EL (cell line): ENCODE measurements at places on chromosomes 7 and 10.

DNA sequence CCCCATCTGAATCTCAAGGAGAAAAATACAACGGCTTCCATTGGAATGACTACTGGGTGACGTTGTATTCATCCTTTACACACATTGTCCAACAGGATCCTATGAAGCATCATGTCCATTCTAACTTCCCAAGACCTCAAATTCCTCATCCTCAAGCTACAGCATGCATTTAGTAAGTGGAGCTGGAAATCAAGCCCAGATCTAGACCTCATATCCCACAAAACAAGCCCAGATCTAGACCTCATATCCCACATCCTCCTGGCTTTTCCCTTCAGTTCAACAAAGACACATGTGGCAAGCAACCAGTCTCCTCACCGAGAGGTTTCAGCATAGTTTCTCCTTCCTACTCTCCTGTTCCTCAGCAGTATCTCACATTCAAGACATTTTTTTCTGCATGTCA is 12.2 kb downstream of the IGF2BP3 start:
- peak; percentile 18 for DNase-seq

DNA sequence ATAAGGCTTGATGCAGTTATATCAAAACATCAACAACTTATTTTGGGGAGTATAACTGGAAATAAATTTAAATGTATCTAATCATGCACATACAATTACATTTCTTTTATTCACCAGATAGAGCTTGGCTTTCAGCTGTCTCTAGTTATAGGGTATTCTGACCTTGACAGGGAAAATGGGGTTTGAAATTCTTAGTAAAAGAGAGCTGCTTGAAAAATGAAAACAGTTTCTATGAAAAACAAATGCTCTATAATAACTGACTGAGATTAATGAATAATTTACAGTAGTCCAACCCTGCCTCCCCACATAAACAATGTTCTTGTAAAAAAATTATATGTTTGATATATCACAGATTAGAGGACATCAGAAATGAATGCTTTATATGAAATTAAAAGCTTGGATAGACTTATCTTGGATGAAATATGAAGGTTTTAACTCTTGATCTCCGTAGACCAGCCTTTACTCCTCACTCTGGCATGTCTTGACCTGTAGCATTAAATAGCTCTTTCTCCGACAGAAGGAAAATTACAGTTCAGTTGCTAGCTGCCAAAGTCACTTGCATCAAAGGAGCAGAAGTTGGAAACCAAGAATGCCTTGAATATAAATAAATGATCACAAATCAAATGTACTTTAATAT is 32.1 kb downstream of the VWC2 start:
- no peak for DNase-seq

DNA sequence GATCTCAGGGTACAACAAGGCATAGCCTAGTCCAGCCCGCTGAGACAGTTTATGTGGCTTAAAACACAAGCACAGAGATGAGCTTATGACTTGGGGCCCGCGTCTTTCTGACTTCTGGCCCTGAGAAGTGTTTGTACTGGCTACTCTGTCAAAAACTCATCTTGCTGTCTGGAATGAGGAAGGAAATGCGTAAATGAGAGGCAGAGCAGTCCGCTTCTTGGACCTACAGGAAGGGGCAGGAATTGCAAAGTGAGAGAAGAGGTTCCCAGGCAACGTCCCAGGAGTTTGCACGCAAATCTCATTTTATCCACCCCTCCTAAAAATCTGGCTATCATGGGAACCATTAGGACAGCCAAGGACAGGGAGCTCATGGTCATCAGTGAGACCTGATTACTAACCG is 5.5 kb downstream of the ANXA11 start:
- DNase-seq = peak; percentile 84

DNA sequence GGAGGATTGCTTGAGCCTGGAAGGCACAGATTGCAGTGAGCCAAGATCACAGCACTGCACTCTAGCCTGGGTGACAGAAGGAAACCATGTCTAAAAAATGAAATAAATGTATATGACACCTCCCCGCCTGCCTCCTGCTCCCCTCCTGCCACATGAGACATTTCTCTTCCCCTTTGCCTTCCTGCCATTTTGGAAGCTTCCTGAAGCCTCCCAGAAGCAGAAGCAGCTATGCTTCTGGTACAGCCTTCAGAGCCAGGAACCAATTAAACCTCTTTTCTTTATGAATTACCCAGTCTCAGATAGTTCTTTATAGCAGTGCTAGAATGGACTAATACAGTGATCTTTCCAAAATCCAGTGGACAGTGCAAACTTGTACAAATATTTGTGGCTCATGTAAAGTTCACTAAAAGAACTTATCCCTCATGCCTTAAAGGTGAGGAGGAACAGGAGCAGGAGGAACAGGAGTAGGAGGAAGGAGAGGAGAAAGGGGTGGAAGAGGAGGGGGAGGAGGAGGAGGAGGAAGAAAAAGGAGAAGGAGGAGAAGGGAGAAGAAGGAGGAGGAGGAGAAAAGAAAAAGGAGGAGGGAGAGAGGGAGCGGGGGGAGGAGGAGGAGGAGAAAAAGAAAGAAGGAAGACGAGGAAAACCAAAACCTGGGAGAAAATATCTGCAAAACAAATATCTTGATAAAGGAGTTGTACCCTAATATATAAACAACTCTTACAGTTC is 2.8 kb upstream of the ABI1 start:
- DNase-seq = no peak

GRCh38 chr7:37977243-37977642 is 56.8 kb downstream of the EPDR1 start:
- no peak for DNase-seq

- DNase-seq = peak; percentile 32
Observed at GRCh38 chr10:34102893-34103506, 712.1 kb downstream of the PARD3 start.

DNA sequence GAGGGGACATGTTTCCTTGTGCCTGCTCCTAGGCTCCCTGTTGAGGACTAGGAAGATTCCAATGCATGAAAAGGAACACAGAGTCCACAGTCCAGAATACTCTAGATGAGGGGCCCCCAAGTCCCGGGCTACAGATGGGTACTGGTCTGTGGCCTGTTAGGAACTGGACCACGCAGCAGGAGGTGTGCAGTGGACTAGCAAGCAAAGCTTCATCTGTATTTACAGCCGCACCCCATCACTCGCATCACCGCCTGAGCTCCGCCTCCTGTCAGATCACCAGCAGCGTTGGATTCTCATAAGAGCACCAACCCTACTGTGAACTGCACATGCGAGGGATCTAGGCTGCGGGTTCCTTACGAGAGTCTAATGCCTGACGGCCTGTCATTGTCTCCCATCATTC is 233.0 kb upstream of the MKLN1 start:
- no peak for DNase-seq

GRCh38 chr10:35219292-35219691 is 92.6 kb downstream of the CREM start:
- DNase-seq = no peak

GRCh38 chr7:91875851-91876250 is 4.7 kb downstream of the MTERF1 start:
- no peak for DNase-seq

DNA sequence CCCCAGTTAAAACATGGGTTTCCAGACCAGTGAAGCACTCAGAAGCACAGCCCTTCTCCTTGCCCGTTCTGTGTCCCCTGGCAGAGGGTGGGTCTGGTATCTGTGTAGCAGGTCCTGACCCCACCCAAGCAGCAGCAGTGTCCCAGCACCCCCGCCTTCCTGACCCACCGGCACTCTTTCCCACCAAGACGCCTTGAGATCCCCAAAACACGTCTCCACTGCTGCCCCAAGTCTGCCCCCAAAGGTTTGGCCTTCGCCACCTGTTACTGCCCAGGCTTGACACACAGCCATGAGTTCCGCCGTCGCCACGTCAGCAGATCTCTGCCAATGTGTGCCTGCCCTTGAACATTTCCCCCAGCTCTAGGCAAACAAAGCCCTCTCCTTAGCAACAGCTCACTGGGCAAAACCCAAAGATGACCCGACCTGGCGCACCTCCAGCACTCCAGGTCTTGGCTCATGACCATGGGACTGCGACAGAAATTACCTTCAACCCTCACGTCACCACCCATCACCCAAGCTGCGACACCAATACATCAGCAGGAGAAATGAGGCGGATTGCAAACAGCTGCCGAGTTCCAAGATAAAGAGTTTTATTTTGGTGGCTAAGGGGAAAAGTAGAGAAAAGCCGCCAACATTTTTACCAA is 75.6 kb downstream of the CTBP2 start:
- no peak for DNase-seq

DNA sequence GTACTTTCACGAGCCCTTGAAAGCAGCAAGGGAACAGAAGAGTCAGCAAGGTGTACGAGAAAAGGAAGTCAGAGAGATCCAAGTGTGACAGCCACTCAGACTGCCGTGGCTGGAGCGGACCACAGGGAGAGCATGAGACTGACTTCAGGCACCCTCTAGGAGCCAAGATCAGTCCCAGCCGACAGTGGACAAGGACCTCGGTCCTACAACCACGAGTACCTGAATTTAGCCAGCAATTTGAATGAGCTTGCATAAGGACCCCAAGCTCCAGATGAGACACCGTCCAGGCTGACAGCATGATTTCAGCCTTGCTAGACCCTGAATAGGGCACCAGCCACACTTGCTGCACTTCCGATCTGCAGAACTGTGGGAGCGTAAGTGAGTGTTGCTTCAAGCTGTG is 13.7 kb upstream of the EBF3 start:
- DNase-seq = no peak

DNA sequence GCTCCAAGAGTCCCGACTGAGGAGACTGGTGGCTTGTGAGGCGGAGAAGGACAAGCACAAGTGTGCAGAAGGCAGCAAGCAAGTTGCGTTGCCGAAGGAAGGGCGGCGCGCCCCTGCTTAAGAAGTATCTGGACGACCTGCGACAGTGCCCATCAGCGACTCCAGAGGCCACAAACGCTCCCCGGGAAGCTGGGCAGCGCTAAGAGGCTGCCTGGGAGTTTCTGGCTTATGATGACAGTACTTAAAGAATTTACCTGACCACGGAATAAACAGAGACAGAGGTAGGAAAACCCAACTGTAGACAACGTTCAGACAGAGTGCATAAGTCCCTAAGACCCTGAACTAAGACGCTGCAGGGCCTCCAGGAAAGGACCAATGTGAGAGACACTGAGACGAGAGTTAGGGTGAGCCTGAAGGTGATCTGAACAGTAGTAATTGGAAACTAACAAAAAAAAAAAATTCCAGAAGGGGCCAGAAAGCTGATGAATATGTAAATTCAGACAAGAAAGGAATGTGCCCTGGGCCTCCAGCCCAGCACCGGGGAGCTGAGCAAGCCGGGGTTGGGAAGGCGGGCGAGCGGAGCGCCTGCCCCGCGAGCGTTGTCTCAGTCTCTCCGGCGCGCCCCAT is 1.0 kb downstream of the OSBPL3 start:
- no peak for DNase-seq

GRCh38 chr7:1226186-1226901 is 6.3 kb upstream of the UNCX start:
- DNase-seq = no peak

DNA sequence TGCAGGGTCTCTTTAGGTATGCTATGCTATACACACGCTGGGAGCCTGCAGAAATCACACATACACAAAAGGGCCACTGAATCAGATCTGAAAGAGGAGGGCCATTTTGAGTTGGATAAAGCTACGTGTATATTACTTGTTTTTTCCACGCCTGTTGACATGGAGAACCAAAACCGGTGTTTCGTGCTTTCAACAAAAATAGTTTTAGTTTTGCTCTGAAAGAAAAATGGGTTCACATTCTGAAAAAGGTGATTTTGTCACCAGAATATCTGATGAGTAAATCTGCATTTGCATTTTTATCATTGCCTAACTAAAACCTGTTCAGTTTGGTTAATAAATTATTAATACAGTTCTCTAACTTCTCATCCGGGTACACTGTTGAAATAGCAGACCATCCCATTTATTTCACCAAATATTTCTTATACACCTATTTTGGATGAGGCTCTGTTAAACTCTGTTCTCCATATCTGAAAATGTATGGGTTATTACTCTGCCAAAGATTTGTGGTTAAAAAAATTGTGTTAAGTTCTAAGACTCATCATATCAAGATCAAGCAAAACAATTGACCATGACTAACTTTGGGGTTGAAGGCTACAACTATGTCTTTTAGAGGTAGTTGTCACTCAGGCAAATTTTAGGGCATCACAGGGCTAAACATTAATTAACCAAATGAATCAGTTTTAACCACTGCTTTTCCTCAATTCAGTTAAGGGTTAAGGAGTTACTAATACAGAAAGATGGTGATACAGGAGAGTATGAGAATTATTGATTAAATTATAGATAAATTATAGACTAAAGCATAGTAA is 101.2 kb upstream of the RPA3 start:
- no peak for DNase-seq

GRCh38 chr10:79242620-79243152 is 104.6 kb upstream of the PPIF start:
- DNase-seq = peak; percentile 83

DNA sequence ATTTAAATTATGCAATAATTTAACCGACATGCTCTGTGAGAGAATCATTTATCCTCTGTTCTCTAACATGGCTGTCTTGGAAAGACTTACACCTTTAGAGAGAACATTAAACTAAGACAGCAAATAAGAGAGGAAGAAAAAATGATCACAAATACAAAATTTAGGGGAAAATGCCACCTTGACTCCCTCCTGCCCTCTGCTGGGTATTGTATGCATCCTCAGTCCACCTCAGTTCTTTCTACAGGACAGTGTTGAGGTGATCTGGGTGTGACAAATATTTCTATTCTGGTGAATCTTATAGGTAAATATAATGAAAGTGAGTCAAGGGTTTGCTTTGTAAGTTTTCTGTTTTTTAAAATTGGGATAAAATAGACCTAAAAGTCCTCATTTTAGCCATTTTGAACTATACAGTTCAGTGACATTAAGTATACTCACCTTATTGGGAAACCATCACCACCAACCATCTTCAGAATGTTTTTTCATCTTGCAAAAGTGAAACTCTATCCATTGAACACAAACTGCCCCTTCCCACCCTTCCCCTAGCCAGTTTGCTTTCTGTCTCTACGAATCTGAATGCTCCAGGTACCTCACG is 61.5 kb upstream of the ELMO1 start:
- DNase-seq = no peak

DNA sequence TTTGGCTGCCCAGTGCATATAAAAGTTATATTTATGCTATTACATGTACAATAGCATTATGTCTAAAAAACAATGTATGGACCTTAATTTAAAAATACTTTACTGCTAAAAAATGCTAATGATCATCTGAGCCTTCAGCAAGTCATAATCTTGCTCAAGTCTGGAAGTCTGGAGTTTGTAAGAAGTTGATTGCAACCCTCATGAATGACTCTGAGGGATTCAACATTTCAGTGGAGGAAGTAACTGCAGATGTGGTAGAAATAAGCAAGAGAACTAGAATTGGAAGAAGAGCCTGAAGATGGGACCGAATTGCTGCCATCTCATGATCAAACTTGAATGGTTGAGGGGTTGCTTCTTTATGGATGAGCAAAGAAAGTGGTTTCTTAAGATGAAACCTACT is 13.0 kb upstream of the ADAMTS14 start:
- no peak for DNase-seq

DNA sequence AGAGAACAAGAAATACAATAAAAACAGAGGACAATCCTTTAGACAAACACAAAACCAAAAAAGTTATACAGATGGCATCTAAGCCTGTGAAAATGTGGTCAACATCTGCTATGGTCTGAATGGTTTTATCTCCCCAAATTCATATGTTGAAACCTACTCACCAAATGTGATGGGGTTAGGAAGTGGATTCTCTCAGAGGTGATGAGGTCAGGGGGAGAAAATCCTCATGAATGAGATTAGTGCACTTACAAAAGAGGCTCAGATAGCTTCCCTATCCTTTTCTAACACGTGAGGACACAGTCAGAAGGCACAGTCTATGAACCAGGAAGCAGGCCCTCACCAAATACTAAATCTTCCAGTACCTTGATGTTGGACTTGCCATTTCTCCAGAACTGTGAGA is 147.8 kb upstream of the GPR22 start:
- peak; percentile 2 for DNase-seq

- DNase-seq = peak; percentile 9
Observed at GRCh38 chr7:117673839-117674238, 194.0 kb downstream of the CFTR start.
